ENCODE measurements at places on chromosomes 11 and 22.

- no peak for DNase-seq
- H3K27ac ChIP-seq, result no peak overlapping the region
- no peaks in the 10 kb centered on the region for H3K27me3 ChIP-seq
- no peak overlapping the region for H3K4me3 ChIP-seq
- H3K36me3 ChIP-seq, result no peaks in the 10 kb centered on the region
Observed at GRCh38 chr11:122091835-122092234, 24.2 kb downstream of the BLID start.

DNA sequence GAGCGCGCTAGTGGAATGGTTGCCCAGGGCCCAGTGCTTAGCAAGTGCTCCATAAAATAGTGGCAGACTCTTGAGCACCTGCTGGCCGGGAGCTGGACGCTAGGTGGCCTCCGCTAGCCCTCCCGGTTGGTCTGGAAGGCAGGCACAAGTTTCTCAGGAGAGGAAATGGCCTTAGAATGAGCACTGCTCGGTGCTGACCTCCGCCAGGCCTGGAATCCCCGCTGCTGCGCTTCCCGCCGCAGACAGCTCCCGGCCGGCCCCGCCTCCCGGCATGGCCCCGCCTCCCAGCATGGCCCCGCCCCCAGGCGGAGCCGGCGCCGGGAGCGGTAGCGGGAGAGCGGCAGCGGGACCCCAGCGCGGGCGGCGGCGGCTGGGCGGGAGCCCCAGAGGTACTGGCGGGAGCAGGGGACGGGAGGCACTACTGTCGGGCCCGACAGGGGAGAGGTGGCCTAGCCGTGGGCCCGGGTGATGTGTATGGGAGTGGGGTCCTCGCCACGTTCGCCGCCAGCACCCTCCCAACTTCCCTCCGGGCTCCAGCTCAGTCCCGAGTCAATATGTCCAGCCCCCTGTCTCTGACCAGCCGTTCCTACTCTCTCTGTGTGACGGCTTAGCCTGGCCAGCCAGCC lies at the start of gene SIPA1:
TSS of gene SIPA1 (plus strand) at position 308 of the 626 bp plus-strand sequence. CDS start 2,821 bp downstream, outside the sequence.
- H3K27ac ChIP-seq, result peak within 1 kb of the TSS; percentile 33
- peak; percentile 63 for DNase-seq
- H3K4me1 ChIP-seq, result peaks cover 59% of the 10 kb centered on the region
- H3K27me3 ChIP-seq, result no peaks in the 10 kb centered on the region
- H3K4me3 ChIP-seq, result peak within 1 kb of the TSS; percentile 79

DNA sequence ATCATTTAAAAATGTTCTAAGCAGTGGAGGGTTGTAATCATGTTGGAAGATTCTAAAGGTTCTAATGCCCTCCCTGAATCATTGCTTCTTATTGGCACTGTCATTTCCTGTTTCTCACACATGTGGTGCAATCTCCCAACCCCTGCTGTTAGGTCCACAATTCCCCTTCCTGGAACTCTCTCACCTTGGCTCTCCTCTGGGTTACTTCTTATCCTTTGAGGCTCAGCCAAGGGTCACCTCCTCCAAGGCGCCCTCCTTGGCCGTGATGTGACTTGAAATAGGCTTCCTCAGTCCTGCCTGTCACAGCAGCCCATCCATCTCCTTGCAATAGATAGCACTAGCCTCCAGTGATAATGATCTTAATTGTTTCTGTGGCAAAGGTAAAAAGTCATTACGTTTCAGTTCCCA lies 149.8 kb downstream of the TTC17 start:
- no peak overlapping the region for H3K4me3 ChIP-seq
- DNase-seq, result no peak
- no peak overlapping the region for H3K27ac ChIP-seq
- H3K4me1 ChIP-seq, result peaks cover 9% of the 10 kb centered on the region
- H3K27me3 ChIP-seq, result peaks cover 2% of the 10 kb centered on the region

DNA sequence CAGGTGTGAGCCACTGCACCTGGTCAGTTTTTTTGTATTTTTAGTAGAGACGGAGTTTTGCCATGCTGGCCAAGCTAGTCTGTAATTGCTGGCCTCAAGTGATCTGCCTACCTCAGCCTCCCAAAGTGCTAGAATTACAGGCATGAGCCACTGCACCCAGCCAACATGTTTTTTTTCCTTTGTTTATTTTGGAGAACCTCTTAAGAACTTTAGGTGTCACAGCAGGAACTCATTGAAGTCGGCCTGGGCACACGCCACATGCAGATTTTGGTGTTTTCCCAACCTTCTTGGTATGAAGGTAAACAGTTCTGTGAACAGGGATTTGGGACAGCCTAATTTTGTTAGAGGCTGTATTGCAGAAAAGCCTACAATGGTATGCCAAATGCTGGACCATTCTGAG lies 9.4 kb downstream of the DIXDC1 start:
- no peaks in the 10 kb centered on the region for H3K36me3 ChIP-seq
- no peak overlapping the region for H3K4me3 ChIP-seq
- H3K4me1 ChIP-seq, result no peaks in the 10 kb centered on the region
- no peak for DNase-seq

DNA sequence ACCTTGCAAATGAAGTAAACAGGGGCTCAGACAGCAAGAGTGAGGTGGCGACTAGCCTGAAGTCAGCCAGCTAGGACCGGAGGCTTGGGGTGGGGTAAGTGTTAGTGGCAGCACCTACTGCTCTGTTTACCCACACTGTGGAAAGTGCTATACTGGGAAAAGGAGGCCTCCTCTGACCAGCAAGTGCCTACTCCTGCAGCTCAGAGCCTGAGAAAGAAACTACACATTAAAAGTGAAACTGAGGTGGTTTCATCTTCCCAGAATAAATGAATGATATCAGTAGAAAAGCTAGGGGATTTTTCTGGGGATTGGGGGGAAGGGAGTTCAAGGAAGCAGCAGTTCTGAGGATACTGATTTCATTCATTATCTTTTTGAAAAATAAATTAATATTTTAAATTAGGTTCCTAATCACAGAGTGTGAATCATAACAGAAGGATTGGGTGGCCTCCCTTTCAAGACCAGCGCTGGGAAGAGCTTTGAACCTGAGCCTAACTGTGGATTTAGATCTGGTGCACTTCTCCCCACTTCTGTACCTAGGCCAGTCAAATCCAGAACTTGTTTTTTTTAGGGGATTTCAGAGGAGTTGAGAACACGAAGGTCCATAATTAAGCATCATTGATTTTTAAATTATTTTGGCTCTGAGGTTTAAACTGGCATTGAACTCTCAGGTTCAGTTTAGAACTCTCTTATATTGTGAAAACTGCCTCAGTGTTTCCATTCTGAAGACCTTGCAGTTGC lies 48.1 kb upstream of the GRAMD1B start:
- no peaks in the 10 kb centered on the region for H3K27me3 ChIP-seq
- no peaks in the 10 kb centered on the region for H3K4me1 ChIP-seq
- no peak for DNase-seq
- no peaks in the 10 kb centered on the region for H3K36me3 ChIP-seq
- H3K4me3 ChIP-seq, result no peak overlapping the region

DNA sequence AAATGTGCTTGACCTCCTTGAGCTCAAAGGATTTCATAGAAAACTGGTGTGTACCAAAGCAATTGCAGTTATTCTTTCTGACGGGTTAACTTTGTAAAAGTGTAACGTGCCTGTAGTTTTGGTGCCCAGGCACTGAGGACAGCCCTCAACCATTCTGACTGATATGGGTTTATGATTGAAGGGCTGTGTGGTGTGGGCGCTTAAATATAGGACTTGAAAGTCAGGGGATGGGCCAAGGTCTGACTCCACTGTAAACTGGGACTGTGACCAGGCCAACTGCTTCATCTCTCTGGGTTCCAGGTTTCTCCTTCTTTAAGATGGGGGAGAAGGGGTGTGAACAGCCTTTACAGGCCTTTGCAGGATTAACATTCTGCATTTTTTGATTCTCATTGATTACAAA lies 191.1 kb upstream of the ARHGAP20 start:
- H3K4me1 ChIP-seq, result peaks cover 16% of the 10 kb centered on the region
- DNase-seq, result no peak
- H3K36me3 ChIP-seq, result no peaks in the 10 kb centered on the region
- H3K27me3 ChIP-seq, result no peaks in the 10 kb centered on the region

- DNase-seq, result no peak
- H3K4me1 ChIP-seq, result no peaks in the 10 kb centered on the region
- H3K27me3 ChIP-seq, result no peaks in the 10 kb centered on the region
- no peak overlapping the region for H3K27ac ChIP-seq
Observed at GRCh38 chr22:27494785-27495184, 306.8 kb downstream of the MN1 start.

GRCh38 chr11:10488934-10489691 lies 34.0 kb downstream of the AMPD3 start:
- peaks cover 38% of the 10 kb centered on the region for H3K36me3 ChIP-seq
- H3K27me3 ChIP-seq, result no peaks in the 10 kb centered on the region
- DNase-seq, result peak; percentile 13

DNA sequence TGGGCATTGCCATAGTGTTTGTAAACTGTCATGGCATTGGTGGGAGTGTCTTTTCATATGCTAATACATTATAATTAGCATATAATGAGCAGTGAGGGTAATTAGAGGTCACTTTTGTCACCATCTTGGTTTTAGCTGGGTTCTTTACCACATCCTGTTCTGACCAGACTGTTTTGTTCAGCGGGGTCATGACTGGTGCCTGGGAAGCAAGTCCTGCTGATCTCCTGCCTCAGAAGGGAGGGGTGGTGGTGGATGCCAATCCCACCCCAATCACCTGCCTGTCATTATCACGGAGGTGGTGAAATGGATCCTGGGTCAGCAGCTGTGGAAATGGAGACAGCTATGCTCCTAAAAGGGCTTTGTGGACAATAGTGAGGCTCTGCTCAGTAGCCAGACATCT lies 31.2 kb downstream of the IL18 start:
- peaks cover 5% of the 10 kb centered on the region for H3K4me1 ChIP-seq
- no peaks in the 10 kb centered on the region for H3K36me3 ChIP-seq
- no peak overlapping the region for H3K27ac ChIP-seq
- H3K4me3 ChIP-seq, result no peak overlapping the region
- no peaks in the 10 kb centered on the region for H3K27me3 ChIP-seq

- peak; percentile 66 for DNase-seq
- no peaks in the 10 kb centered on the region for H3K27me3 ChIP-seq
- peaks cover 52% of the 10 kb centered on the region for H3K4me1 ChIP-seq
Observed at GRCh38 chr11:118435290-118435892, 901 bp upstream of the KMT2A start.

DNA sequence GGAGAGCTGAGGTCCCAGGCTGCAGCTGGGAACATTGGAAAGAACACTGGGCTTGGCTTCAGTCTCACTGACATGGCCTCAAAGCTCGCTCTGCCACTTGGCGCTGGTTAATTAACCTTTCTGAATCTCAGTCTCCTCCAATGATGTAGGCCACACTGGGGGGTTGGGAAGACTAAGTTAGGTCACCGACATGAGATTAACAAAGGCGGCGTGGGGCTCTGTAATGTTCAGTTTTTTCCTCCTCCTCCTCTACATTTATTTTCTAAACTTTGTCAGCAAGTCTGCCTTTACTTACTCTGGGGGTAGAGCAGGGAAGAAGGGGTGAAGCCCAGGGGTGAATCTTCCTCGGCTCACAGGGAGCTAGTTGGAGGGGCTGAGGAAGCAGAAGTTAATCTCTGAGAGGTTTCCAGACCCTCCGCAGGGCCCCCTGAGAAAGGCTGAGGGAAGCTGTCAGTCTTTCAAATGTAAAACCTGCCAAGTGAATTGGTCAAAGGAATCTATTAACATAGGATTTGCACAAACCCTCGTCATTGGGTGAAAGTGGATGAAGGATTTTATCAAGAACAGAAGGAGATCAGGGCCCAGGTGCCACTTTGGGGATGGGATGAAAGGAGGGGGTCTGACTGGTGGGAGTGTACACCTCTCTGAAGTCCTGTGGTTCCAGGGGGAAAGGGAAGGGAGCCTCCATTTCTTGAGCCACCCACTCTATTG lies 32.1 kb upstream of the TENM4 start:
- H3K4me3 ChIP-seq, result no peak overlapping the region
- no peak for DNase-seq
- no peaks in the 10 kb centered on the region for H3K36me3 ChIP-seq
- H3K27ac ChIP-seq, result no peak overlapping the region
- H3K27me3 ChIP-seq, result peaks cover 30% of the 10 kb centered on the region
- no peaks in the 10 kb centered on the region for H3K4me1 ChIP-seq

GRCh38 chr11:45000918-45001317 lies 50.2 kb upstream of the TP53I11 start:
- H3K36me3 ChIP-seq, result no peaks in the 10 kb centered on the region
- H3K4me3 ChIP-seq, result no peak overlapping the region
- H3K27me3 ChIP-seq, result no peaks in the 10 kb centered on the region

GRCh38 chr11:107606141-107606540 lies 15.2 kb downstream of the ELMOD1 start:
- no peaks in the 10 kb centered on the region for H3K4me1 ChIP-seq
- H3K36me3 ChIP-seq, result no peaks in the 10 kb centered on the region
- no peak for DNase-seq
- H3K27me3 ChIP-seq, result peaks cover 64% of the 10 kb centered on the region
- no peak overlapping the region for H3K4me3 ChIP-seq

DNA sequence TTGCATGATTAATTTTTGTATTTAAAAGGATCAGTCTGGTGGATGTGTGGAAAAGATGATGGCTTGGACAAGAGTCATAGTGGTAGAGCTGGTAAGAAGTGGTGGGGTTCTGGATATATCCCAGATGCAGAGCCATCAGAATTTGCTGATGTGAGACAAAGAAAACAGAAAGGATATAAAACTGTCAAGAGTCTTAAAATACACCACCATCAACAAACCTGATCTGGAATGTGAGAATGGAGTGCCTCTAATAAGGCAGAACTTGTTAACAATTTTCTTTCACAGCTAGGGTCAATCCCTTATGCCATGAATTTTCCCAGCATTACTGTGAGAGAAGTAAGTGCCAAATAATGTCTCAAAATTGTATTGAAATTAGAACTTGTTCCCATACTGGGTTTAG lies 215.4 kb downstream of the METTL15 start:
- no peak overlapping the region for H3K4me3 ChIP-seq
- no peak overlapping the region for H3K27ac ChIP-seq
- H3K27me3 ChIP-seq, result no peaks in the 10 kb centered on the region
- DNase-seq, result no peak
- no peaks in the 10 kb centered on the region for H3K4me1 ChIP-seq

- no peak overlapping the region for H3K4me3 ChIP-seq
- no peaks in the 10 kb centered on the region for H3K27me3 ChIP-seq
Observed at GRCh38 chr11:132349811-132350733, 979.7 kb downstream of the NTM start.

Data from common myeloid progenitor, CD34-positive (primary cell).